ENCODE measurements at places on chromosomes 13 and 19.

GRCh38 chr13:26605845-26606244 is 48.4 kb downstream of the WASF3 start:
- no peak for DNase-seq

- DNase-seq = no peak
These were observed 89.6 kb upstream of the RXFP2 start for GRCh38 chr13:31649766-31650165.

DNA sequence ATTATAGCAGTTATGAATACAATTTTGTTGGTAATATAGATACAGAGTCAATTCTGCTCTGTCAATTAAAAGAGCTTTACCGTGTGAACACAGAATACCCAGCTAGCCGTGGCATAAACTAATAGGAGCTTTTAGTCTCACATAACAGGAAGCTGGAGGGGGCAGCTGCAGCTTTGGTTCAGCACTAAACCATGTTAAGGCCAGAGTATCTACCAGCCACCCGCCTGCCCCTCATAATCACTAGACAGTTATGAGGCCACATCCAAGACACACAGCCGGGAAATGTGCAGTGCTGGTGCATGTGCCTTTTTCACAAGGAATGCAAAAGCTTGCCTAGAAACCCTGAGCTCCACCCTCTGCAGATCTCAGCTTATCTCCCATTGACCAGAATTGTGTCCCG is 62.3 kb downstream of the SGCG start:
- DNase-seq = no peak

GRCh38 chr13:107563099-107563925 is 652.0 kb downstream of the LIG4 start:
- no peak for DNase-seq

- DNase-seq = no peak
These were observed 23.3 kb downstream of the IL12RB1 start for GRCh38 chr19:18063463-18063862.

DNA sequence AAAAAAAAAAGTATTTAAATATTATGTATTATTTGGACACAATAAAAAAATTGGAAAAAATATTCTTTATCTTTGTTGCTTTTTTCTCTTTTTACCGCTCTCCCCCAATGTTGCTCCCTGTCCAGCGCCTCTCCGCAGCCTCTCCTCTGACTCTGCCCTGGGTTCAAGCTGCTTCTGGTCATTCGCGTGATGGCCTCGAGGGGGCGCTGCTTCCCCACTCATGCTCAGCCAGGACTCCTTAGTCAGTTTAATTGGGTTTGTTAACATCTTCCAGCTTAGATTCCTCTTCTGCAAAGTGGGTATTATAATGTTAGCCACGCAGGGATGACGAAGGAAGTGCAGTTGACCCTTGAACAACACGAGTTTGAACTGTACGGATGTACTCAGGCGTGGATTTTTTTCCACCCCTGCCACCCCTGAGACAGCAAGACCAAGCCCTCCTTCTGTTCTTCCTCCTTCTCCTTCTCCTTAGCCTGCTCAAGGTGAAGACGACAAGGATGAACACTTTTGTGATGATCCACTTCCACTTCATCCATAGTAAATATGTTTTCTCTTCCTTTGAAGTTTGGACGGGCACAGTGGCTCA is 4.9 kb upstream of the NWD1 start:
- peak; percentile 29 for DNase-seq

DNA sequence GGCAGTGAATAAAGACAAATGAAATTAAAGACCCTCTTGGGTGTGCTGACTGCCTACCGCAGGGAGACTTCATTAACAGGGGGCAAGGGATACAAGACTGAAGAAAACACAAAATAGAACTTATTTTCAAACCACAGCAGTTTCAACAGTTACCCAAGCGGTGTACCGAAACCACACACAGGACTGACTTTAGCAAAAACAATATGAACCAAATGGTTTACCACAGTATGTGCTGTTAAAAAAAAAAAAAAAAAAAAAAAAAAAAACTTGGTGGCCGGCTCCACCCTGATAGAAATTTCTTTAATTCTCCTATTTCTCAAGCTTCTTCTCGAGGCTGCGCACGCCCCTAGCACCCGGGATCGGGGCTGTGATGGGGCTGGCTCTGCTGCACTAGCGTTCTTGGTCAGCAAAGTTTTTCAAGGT is 42.6 kb downstream of the KLF2 start:
- no peak for DNase-seq

DNA sequence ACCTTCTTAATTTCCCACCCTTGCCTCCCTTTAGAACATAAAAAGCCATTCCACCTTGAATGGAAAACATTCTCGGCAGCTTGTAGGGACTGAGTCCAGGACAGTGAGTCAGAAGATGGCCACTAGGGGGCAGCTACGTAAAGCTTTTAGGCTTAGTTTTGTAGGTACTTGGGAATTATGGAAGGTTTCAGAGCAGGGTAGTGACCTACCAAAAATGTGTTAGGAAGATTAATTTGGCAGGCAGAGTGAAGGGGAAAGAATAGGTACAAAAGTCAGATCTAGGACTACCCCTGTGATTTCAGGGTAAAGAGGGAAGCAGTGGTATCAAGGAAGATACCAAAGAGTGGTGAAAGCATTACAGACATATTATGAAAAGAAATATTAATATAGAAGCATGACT is 198.4 kb downstream of the NDFIP2 start:
- DNase-seq = peak; percentile 16

GRCh38 chr19:3039641-3040077 is 10.6 kb upstream of the TLE2 start:
- DNase-seq = no peak

- DNase-seq = no peak
These were observed 2.6 kb downstream of the CAPN12 start for GRCh38 chr19:38741670-38742069.

GRCh38 chr19:6813659-6814058 is 41.2 kb downstream of the VAV1 start:
- no peak for DNase-seq

DNA sequence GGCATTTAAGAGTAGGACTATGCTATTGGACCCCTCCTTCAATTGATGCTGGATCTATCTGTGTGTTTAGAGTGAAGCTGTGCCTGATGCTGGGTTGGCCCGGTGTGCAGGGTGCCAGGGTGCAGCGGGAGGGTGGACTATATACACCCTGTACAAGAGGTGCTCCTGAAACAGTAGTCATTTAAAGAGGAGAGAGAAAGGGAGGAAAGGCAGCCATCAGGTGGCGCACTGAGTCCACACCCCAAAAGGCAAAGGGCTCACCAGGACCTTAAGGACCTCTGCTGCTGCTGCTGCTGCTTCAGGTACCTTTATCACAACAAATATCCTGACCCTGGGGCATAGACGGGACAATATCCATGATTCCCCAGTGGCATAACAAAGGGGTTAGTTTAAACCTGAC is 39.4 kb downstream of the ZNF136 start:
- DNase-seq = peak; percentile 21

DNA sequence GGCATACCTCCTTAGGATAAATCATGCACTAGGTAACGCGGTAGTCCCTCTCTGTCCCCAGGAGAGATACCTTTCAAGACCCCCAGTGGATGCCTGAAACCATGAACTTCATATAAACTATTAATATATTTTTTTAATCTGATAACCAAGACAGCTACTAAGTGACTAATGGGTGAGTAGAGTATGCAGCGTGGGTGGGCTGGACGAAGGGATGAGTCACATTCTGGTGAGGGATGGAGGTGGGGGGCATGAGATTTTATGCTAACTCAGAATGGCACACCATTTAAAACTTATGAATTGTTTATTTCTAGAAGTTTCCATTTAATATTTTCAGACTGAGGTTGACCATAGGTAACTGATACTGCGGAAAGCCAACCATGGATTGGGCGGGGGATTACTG is 46.2 kb downstream of the CDK8 start:
- DNase-seq = no peak

- no peak for DNase-seq
These were observed 7.2 kb upstream of the RASL11A start for GRCh38 chr13:27263438-27263837.

DNA sequence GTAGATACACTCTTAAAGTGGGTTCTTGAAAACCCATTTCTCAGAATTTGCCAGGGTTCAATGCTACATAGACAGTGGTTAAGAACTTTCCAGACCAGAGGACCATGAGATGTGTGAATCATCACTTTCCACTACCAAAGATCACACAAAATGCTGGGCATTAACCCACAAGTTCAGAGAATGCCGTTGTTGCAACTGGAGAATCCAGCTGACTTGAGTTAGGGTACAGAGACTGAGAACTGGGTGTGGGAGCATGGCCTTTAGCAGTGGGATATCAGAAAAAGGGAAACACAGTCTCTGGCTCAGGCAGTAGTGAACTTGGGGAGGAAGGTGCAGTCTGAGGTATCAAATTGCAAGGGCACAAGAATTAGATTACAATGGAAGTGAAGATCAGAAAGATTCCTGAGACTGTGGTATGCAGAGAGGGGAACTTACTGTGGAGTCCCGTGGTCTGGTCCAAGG is 51.5 kb upstream of the WDFY2 start:
- DNase-seq = no peak

GRCh38 chr19:36051236-36051635 is 2.8 kb downstream of the THAP8 start:
- no peak for DNase-seq

DNA sequence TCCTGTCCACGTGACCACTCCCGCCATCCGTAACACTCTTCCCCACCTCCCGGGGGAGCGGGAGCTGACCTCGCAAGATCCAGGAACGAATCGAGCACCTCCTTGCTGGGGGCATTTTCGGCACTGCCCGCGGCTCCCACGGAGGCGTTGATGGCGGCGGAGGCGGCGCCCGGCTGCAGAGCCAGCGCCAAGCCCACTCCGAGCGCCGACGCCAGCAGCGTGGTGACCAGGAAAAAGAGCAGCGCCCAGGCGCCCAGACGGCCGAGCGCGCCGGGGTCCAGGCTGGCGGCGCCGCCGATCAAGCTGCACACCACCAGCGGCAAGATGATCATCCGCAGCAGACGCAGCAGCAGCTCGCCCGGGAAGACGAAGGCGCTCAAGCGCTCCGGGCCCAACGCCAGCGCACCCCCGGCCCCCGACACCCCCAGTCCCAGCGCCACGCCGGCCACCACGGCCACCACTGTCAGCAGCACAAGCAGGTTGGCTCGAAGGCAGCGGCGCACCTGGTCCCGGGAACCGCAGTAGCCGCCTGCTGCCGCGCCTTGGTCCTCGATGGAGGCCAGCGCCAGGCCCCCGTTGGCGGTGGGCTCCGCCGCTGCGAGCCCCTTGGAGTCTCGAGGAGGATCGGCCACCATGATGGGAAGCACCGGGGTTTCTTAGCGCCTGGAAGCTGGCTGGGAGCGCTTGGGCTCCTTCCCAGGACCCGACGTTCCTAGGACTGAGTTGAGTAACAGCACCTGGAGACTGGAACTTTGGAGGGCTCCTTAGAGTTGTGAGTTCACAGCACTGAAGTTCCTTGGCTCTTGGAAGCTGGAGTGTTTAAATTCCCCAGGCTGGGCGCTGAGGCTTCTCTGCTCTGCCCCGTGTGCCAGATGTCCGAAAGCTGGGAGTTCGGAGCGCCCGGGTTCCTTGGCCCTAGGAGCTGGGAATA is 798 bp downstream of the SLC1A5 start:
- DNase-seq = no peak

DNA sequence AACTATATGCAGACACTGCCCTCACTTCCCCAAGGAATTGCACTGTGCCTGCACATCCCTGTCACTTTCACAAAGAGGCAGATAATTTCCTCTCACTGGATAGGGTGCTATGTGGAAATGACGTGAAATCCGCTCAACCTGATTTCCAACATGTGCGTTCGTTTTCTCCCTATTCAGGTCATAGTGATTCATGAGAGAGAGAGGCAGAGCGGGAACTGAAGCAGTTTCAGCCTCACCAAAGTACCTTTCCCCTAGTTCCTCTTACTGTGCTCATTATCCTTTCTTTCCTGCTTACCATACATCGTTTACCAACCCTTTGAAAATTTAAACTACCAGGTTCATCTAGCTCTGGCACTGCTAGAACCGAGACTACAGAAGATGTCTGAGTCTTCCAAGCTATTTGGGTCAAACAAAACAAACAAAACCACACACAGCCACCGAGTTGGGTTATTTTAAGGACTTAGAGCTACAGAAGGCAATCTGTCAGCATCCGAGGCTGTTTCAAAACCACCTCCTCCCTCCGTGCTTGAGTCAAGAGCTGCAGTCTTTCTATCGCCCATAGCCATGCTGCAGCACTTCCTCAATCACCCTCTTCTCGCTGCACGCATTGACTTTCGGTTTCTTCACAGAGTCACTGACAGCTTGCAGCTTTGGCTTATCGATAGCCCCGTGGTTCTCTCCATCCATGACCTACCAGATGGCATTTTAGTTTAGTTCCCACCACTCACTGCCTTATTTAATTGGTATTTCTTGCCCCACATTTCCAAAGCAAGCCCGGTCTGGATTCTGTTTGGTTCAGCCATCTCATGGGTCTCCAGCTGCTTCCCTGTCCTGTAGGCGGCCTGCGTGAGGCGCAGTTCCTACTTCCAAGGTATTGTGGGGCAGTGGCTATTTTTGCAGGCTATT is 1395.8 kb downstream of the EFNB2 start:
- DNase-seq = peak; percentile 26

DNA sequence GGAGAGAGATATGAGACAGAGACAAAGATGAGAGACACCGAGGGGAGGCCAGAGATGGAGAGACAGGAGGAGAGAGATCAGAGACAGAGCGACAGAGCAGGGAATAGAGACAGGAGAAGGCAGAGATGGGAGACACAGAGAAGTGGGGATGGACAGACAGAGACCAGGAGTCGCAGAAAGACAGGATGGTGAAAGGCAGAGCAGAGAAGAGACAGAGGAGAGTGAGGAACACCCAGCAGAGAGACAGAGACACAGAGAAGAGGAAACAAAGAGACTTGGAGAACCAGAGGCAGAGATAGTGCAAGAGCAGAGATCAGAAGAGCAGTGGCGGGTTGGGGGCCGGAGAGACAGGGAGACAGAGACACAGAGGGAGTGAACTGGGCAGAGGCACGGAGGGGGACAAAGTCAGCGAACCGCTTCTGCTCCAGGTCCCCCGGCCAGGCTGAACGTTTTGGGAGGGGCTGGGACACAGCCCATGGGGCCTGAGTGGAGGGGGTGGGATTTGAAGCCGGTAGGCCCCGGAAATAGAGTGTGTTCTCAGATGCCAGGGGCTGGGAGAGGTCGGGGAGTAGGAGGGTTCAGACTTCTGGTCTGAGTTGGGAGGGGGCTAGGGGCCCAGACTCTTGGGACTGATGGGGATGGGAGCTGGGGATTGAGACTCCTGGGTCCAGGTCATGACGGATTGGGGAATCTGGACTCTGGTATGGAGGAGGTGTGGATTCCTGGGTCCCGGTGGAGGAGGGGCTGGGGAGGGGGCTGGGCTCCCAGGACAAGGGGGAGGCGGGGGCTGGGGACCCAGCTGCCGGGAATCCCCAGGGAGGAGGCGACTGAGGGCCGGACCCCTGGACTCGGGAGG is 654 bp downstream of the ZNF579 start:
- DNase-seq = no peak

DNA sequence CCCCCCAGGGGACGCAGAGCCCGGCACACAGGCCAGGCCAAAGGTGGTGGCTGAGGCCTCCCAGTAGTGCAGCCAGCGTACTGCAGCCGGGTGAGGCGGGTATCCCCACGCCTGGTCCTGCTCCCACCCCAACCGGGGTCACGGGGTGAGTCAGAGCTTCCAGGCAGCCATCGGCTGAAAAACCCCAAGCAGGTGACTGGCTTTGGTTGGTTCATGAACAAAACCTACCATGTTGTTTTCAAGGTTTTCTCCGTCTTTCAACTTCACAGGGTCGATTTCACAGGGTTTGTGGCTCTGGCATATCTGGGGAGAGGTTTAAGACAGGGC is 42.1 kb upstream of the C13orf46 start:
- DNase-seq = no peak
